Naive thymus-derived CD8-positive, alpha-beta T cell (primary cell): ENCODE measurements at places on chromosomes 3 and 15.

DNA sequence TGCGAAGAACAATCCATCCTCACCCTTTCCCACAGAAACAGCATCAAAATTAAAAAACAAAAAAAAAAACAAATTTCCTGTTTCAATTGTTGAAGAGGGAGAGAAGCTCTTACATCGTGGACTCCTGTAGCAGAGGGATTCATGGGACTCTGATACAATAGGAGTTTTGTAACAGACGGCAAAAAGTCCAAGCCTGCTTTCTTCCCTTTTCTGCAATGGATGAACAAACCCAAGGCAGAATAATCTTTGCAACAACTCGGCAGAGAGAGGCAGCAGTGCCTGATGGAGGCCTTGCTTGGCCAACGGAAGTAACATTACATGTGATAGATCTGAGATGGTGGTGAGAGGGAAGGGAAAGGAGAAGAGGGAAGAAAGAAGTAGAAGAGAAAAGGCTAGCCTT, 26.9 kb downstream of the CCR4 start:
- no peak for DNase-seq

GRCh38 chr3:8574040-8574669, 70.4 kb downstream of the SSUH2 start:
- DNase-seq, result no peak

DNA sequence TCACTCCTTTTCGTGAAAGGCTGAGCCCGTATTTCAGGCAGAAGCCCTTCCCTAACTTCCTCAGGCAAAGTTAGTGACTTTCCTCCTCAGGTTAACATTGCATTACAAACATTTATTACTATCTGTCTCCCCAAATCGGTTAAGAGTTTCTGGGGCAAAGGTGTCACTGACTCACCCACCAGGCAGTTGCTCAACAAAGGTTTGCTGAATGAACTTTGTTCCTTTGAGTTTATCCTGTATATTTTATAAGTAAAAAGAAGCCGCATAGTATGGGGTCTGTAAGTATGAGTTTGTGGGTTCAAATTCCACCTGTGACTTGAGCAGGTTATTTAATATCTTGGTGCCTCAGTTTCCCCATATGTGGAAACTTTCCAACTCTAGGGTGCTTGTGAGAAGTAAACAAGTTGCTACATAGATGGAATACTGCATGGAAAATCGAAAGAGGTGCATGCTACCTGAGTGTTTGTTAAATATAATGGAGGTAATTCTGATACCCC, 177.7 kb downstream of the THRB start:
- DNase-seq, result no peak

- DNase-seq, result no peak
Measured at GRCh38 chr3:88267-88666, 108.3 kb upstream of the CHL1 start.

GRCh38 chr3:106302451-106303221, 433.8 kb upstream of the CBLB start:
- DNase-seq, result no peak

DNA sequence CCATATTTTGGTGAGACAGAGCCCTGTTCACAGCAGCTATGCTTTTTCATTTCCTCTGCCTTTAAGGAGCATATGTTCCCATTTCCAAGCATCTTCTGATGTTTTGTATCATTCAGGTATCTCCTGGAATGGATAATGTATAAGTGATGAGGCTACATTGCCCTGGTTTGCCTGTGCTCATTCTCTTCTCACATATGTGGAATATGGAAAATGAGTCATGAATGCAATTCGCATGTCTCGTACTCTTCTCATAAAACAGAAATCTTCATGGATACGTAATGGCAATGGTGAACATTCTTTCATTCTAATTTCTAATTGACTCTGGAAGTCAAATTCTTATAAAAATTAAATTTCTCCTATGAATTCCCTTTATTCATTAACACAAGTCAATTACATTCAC, 143.1 kb downstream of the CDIN1 start:
- no peak for DNase-seq

GRCh38 chr15:91992945-91993344, 139.4 kb downstream of the SLCO3A1 start:
- DNase-seq, result no peak

DNA sequence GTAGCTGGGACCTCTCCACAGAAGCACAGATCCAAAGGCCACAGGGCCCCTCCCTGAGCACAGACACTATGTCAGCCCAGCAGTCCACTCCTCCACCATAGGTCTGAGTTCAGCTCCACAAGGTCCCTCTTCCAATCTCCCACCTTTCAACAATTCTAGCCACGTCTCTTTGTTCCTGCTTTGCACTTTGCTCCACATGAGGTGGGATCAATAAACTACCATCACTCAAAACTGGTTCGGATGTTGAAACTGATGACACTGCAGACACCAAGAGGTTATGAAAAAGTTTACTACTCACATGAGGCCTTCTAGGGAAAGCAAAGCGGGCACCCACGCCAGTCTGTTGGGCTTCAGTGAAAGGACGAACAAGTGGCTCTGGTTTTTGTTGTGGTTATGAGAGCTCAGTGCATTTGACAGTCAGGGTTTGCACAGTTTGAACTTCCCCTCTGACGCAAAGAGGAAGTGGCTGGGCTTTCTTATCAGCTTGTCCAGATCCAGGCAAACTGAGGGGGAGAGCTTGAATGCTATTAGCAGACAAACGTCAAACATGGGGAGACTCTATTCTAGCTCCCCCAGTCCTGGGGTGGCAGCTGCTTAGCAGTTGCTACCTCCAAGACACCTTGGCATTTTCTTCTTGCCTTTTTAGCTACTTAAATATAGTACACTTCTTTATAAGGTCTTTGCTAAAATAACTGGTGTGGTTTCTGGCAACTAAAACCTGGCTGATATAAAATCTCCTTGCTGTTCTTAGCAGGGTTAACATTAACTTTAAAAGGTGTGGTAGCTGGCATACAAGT, 37.8 kb downstream of the ZNF445 start:
- peak; percentile 82 for DNase-seq

DNA sequence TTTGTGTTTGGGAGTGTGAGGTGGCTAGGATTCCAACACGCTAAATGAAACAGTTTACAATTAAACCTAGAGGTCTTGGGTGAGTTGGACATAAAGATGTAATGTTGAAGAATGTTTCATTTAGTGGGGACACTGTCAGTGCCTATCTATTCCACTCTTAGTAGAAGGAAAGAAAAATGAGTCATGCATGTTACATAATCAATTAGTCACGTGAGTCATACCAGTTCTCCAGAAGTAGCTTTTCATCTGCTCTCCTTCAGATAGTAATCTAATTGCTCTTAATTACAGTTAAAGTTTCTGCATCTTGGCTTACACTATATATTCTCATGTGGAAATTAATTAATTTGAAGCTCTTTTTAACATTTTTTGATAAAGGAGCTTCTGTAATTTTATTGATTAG, 115.7 kb upstream of the P2RY1 start:
- no peak for DNase-seq
